ENCODE measurements at places on chromosomes 3 and 15. TPM values are rescaled to one million over a fixed set of nuclear protein-coding genes. Genes with fewer than 3 reads are reported as not detected.

GRCh38 chr3:72269475-72269874 is 484.5 kb upstream of the PROK2 start:
- DNase-seq: no peak

- no peak for DNase-seq
Measured at GRCh38 chr15:60010858-60011257, 6.7 kb downstream of the FOXB1 start.

GRCh38 chr3:133667118-133667517 is 5.4 kb upstream of the TOPBP1 start:
- no peak for DNase-seq

DNA sequence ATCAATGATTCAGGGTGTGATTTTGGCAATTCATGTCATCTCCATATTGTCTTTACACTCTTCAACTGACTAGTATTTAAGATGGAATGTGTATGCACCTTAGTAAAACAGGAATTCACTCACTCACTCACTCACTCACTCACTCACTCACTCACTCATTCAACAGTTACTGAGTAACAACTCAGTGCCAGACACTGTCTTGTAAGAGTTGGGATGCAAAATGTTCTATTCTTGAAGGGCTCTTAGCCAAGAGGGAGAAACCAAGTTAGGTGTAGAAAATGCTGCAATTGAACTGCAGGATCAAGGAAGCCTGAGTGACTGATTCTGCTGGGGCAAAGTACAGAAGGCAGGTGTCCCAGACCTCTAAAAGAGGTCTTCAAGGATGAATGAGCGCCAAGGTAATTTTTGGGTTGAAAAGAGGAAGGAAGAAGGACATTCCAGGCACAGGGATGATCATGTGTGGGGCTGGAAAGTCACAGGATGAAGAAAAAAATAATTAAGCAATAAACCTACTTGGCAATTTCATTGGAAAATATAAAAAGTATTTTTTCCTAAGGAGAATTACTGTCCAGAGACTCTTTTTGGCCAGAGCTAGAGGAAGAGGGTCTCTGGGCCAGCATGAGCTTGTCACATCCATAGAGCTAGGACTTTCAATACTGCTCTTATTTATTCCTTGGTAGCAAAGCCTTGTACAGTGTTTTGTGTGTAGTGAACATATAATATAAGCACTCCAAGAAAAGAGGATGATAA is 58.9 kb upstream of the ETV5 start:
- no peak for DNase-seq

GRCh38 chr15:69098771-69099170 is 61.7 kb upstream of the GLCE start:
- DNase-seq: no peak

DNA sequence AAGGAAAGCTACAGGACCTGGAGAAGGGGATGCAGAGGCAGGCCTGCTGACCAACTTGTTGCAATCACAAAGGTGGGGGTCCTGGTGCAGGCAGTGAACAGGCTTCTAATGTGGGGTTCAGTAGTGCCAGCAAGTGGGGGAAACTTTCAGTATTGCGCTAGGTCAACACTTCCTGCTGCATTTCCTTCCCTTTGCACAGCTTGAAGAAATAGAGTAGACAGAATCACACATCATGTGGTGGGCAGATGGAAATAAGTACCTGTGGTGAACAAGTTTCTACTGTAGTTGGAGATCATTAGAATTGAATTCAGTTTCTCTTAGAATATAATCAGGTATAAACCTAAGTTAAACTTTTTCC is 63.4 kb downstream of the RGMA start:
- DNase-seq: no peak

- peak; percentile 26 for DNase-seq
Measured at GRCh38 chr3:16927485-16927884, 42.7 kb downstream of the PLCL2 start.

DNA sequence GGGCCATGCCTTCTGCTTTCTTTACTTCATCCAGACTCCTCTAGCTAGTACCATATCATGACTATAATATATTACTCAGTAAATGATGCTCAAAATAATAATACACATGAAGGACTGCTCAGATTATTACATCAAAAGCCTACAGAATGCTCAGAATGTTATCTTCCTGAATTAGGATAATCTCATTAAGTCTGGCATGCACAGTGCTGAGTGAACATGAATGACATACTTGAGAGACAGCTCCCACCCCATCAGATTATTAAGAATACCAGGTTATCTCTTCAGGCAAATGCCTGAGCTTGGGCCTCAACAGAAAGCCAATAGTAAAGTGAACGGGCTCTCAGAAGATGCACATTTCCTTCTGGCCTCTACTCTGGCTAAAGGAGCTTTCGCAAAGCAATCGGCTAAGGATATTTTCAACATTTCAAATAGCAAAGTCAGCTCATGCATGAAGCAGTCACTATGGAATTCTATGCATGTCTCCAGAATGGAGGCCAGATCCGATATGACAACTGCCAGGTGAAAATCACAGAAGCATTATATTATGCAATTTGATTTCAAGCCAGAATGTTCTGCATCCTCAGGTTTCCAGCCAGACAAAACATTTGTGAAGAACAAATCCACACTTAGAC is 122.6 kb downstream of the KCNMB2 start:
- DNase-seq: no peak

DNA sequence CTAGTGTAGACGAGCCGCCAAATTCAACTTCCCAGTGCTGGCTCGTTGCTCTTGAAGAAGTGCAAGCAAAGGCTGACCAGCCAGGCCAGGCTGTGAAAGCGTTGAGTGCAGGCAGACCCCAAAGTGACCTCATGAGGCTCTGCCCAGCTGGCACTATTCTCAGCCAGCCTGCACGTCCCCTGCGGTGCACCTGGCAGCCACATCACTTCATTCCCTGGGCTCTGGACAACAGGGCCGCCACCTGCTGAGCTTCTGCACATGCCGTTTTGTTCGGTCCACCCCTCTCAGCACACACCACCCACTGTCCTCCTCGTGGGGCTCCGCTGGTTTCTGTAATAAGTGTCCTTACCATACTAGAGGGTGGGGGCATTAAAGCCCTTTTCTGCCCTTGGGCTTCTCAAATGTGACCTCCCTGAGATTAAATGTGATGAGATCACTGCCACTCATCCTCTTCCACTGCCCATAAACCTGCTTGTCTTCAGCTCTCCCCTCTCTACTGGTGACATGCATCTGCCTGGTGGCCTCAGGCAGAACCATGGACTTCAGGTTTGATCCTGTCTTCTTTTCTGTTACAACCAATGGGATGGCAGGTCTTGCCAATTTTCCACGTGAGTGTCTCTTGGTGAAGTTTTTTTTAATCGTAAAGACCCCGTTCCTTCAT is 6.1 kb downstream of the RASGRF1 start:
- no peak for DNase-seq

DNA sequence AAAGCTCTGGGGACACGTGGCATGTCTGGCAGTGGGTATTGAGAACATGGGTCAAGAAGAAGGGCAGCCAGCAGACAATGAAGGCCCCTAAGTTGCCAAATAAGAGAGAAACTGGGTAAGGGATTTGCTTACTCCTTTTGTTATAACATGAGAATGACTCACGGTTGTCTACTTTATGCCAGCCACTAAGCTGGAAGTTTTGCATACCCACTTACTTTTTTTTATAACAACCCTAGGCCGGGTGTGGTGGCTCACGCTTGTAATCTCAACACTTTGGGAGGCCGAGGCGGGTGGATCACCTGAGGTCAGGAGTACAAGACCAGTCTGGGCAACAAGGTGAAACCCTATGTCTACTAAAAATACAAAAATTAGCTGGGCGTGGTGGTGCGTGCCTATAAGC is 50.0 kb downstream of the DRD3 start:
- no peak for DNase-seq

DNA sequence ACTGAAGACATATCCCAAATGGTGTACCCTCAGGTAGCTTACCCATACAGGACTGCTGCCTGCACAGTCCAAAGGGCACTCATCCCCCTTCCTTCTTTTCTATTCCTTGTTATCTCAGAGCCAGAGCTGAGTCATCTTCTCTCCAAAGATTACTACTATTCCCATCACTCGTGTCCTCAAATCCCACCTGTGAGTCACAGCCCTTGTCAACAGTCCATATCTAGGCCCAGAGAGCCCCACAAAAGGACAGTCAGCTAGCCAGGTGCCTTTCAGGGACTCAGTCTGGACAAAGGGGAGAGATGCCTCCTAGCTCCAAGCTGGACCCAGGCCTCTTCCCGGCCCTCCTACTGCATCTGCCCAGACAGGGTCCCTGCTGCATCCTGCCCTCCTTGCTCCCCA is 11.0 kb downstream of the PARP16 start:
- DNase-seq: no peak

GRCh38 chr3:149316437-149316836 is 17.0 kb downstream of the TM4SF18 start:
- DNase-seq: no peak

DNA sequence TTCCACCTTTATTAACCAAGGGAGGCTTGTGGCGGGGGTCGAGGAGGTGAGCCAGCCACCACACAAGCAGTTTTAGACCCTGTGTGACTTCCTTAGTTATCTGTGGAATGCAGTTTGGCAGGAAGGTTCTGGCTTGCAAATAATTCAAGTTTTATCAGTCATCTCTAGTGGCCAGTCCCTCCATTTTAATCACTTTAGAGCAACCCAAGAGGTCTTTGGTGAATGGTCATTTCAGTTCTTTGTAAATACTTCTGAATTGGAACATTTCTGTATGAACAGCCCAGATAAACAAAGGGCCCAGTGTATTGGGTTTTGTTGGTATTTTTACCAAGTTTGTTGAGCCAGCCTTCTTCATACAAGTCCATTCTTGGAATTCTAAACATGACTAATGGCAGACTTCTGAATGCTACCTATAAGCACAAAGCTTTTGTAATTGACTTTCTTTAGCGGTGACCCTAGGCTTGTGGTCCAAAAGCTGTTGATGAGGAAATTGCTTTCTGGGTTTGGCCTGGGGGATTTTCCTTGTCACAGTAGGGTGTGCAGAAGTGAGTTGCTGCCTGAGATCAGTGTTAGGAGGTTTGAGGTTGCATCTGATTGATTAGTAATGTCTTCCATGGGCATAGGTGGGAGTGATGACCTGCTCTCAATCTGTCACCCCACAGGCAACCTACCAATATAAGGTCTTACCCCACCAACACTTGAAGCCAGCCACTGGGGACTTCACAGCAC is 193.3 kb upstream of the TOPAZ1 start:
- DNase-seq: no peak

DNA sequence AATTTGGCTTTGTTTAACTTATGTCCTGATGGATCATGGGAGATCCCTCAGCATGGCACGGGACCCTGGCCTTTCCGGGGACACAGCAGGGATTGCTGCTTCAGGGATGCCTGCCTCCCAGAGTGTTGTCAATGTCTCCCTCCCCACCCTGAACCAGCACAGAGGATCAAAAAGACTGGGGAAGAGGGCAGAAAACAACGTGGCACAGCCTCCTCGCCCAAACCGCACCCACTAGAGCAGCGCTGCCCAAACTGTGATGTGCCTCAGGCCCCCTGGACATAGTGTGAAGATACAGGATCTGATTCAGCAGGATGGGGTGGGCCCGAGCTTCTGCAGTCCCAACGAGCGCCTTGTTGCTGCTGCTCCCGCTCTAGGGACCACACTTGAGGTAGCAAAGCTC is 34.5 kb downstream of the SLC6A20 start:
- DNase-seq: no peak

GRCh38 chr3:134029256-134029733 is 430 bp downstream of the SLCO2A1 start:
- no peak for DNase-seq

GRCh38 chr3:17747174-17747889 is 4.9 kb upstream of the TBC1D5 start:
- DNase-seq: no peak

GRCh38 chr15:58298879-58299850 is 132.6 kb upstream of the LIPC start:
- DNase-seq: no peak

GRCh38 chr3:10561946-10562560 is 56.7 kb upstream of the ATP2B2 start:
- DNase-seq: no peak

GRCh38 chr15:52794665-52795463 is 4.7 kb upstream of the ONECUT1 start:
- no peak for DNase-seq

ZNF710 gene
- total RNA-seq: 14.5 TPM

P3H2 gene
- not detected for total RNA-seq

IFT57 gene
- 21.5 TPM for total RNA-seq

SPINK8 gene
- not detected for total RNA-seq

CHCHD4 gene
- total RNA-seq: 9.1 TPM

P2RY14 gene
- not detected for total RNA-seq

SETD5 gene
- total RNA-seq: 146 TPM

GALK2 gene
- 26.3 TPM for total RNA-seq
